ENCODE measurements at places on chromosomes 5 and 9.

DNA sequence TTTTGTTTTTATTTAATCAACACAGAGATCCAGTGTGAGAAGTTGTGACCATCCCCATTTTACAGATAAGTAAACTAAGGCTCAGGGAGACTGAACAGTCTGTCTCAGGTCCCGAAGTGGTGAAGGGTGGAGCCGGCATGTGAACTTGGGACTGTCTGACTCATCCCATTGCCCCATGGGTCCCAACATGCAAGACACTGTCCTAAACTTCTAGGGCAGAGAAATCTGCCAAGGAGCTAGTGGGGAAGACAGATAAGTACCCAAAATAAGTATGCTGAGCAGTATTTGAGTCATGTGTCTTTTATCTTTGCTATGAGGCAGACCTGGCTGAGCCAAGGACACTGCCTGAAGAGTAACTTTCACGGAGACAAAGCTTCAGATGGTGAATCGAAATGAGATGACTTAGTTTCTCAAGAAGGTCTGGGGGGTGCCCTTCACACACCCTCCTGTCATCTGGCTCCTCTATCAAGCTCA lies 64.3 kb upstream of the SLC25A51 start:
- no peak for DNase-seq

- DNase-seq, result no peak
Observed at GRCh38 chr5:79666758-79667157, 22.9 kb upstream of the CMYA5 start.

GRCh38 chr9:127867356-127868277 lies 9.9 kb downstream of the AK1 start:
- no peak for DNase-seq

DNA sequence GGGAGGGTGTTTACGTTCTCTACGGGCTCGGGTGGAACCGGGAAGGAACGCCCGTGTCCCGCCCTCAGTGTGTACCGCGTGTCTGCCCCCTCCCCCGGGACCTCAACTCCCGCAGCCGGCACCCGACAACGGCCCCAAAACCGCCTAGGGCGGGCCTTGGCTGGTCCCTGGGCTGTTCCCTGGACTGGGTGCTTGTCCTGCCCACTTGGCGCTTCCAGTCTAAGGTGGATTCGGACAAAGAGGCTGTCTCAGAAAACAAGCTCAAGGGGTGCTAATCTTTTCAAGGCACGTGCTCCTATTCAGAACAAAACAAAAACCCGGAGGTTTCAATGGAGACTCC lies 379 bp upstream of the CLK4 start:
- no peak for DNase-seq

DNA sequence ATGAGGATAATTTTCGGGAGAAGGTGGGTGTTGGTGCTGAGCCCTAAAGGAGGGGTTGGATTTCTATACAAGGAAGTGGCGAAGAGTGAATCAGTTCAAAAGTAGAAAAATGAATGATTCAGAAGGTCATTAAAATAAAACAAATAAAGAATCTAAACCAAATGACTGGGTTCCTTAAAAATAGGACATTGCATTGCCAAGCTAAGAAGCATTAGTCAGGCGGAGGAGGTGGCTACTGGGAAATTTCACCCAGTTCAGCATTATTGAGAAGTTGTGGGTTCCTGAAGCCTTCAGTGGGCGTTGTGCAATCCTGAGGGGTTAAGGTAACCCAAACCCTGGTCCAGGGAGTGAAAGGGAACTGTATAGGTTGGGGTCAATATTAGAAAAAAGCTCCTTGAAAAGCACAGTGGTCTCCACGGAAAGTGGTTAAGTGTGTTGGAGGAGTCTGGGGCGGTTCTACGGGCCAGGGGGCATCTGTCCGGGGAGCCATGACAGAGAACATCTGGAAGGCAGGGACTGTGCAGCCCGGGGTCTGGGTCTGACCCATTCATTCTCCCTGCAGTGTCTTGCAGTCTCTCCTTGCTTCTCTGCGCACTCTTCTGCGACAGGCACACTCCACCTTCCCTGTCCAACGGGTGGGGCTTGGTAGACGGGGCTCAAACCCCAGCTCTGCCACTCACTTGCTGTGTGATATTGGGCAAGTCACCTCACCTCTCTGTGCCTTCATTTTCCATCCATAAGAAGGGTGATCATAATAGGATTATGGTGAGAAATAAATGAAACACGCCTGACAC lies 27.6 kb upstream of the DUSP1 start:
- DNase-seq, result no peak

- DNase-seq, result no peak
Observed at GRCh38 chr9:89436326-89436725, 61.6 kb downstream of the SEMA4D start.

DNA sequence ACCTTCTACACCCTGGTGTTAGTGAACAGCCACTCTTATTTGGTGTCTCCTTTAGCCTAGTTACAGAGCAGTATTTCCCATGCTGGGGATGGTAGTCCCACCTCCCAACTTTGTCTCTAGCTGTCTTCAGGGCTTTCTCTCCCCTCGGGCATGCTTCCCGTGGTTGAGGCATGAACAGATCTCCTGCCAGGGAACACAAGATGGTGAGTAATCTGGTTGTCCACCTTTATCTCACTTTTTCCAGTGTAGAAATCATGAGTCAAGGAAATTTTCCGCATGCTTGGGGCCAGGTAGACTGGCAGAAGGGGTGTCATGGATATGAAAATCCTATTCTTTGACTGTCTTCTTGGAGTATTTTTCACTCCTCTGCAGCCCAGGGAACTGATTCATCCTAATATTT lies 532.9 kb downstream of the ANXA1 start:
- DNase-seq, result no peak

- no peak for DNase-seq
Observed at GRCh38 chr5:180323941-180324600, 29.1 kb downstream of the GFPT2 start.

- DNase-seq, result no peak
Observed at GRCh38 chr5:18091758-18092157, 457.5 kb downstream of the TAF11L14 start.

DNA sequence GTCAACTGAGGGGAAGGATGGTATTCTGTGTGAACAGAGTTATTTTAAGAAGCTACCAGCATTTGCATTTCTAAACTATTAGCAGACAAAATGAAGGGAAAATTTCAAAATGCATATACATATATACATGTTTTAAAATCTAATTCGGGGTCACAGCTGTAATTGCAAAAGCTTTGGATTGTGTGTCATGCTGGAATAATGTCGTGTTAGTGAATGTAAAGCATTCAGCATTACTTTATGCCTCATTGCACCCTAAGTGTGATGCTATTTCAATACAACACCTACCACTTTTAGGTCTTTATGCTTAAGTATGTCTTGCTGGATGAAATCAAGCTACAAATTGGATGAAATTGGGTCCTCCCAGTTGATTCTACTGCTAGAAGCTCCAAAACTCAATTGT lies 687.6 kb upstream of the MEF2C start:
- no peak for DNase-seq

GRCh38 chr5:90549729-90550275 lies 8.8 kb upstream of the ADGRV1 start:
- no peak for DNase-seq

- DNase-seq, result no peak
Observed at GRCh38 chr5:26932238-26932637, 106.1 kb downstream of the CDH9 start.

DNA sequence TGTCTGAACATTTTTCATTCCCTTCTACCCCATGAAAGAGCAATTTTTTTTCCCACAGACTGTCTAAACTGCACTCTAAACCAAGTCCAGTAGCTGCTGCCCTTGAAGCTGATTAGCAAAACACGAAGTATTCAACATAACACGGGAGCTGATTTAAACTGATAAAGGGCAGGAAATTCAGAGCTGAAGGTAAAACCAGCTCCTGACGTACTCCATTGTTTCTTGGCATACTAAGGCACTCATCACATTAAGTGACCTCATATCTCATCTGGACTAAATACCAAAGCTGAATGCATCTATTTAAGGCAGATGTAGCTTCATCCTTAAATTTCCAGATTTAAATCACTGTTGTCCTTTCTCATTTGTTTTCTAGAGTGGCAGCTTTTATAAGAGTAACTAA lies 12.0 kb downstream of the GDF9 start:
- no peak for DNase-seq

DNA sequence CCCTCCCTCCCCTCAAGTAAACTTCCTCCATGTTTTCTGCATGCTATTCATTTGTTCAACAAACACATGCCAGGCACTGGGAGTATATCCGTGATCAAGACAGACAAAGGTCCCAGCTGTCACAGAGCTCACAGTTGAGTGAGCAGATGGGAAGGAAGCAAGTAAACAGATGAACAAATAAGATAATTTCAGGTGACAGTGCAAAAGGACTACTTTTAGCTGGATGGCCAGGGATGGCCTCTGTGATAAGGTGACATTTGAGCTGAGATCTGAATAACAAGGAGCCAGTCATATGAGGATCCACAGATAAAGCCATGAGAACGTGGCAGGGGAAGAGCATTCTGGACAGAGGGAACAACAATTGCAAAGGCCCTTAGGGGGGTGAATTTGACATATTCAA lies 121.7 kb upstream of the RAD23B start:
- DNase-seq, result no peak

DNA sequence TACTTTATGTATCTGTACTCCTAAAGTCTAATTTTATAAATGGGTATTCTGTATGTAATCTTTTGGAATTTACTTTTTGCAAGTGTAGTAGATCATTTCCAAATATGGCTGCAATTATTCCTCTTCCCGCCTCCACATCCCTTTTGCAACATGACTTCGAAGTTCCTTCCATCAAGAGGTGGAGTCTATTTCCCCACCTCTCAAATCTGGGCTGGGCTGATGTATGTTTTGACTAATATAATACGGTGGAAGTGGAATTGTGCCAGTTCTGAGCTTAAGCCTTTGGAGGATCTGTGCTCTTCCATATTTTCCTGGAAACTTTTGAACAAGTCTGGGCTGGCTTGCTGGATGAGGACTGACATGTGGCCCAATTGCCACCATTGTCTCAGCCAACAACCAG lies 155.9 kb downstream of the FGF18 start:
- DNase-seq, result no peak

GRCh38 chr9:37149666-37150308 lies 29.4 kb downstream of the ZCCHC7 start:
- no peak for DNase-seq

GRCh38 chr5:104199771-104200170 lies 637.2 kb upstream of the NUDT12 start:
- DNase-seq, result no peak

DNA sequence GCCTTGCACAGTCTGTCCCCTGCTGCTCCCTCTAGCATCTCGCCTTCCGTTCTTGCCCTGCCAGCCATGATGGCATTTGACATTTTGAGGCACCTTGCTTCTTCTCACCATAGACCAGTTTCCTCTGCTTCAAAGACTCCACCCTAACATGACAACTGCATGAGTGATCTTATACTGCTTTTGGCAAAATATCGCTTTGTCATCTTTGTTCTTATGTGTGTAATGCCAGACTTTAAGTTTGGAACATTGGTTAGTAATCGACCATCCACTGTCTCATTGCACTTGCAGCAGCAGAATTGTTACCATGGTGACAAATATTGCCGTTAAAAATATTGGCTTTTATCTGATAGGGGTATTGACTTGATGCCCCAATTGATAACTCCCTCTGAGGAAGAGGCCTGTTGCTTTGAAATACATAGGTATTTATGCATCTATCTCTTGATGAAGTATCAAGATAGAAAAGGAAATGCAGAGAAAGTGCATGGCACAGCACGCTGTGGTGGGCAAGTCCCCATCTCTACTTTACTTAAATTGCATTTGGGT lies 6.8 kb downstream of the GARIN3 start:
- DNase-seq, result no peak

Data from body of pancreas (tissue), 4 donors.